Upper lobe of left lung (tissue), 6 donors: ENCODE measurements at places on chromosomes 4 and X.

GRCh38 chrX:39721566-39722279 is 376.0 kb downstream of the BCOR start:
- no peak for DNase-seq

GRCh38 chrX:41779030-41779564 is 55.1 kb downstream of the GPR82 start:
- no peak for DNase-seq

- DNase-seq, result no peak
Measured at GRCh38 chrX:63283348-63283747, 67.8 kb downstream of the SPIN4 start.

GRCh38 chr4:125235971-125236370 is 78.8 kb upstream of the FAT4 start:
- no peak for DNase-seq

GRCh38 chr4:8559524-8560264 is 20.5 kb upstream of the GPR78 start:
- no peak for DNase-seq

- DNase-seq, result no peak
Measured at GRCh38 chr4:154478547-154478946, 13.1 kb downstream of the DCHS2 start.

- no peak for DNase-seq
Measured at GRCh38 chr4:88628746-88629145, 36.5 kb downstream of the HERC3 start.

DNA sequence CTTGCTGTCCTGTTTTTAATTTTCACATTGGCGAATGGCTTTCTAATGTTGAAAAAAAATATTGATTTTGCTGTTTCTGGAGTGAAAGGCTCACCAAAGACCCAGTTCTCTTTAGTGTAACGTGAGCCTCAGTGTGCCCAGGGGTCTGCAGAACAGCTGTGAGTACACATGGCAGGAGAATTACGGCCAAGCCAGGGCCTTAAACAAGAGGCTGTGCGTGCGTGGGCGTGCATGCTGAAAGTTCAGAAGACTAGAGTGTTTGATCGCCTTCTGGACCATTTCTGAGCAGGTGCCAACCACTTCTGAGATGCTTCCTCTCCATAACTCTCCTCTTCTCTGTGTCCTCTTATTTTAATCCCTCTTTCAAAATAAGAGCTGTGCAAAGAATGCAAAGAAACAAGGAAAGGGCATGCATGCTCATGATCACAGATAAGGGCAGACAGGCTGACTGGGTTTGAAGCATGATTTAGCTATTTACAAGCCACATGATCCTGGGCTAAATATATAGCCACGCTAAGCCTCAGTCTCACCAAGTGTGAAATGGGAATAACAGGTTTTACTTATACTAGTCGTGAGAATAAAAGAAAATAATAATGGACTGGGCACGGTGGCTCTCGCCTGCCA is 9.9 kb downstream of the PHEX start:
- DNase-seq, result no peak
